NCI-H82 (cell line): ENCODE measurements at places on chromosomes 16 and 17.
A peak's percentile ranks its signal among the peaks of the same experiment; 100 is the strongest.

- DNase-seq = no peak
These were observed 88.0 kb downstream of the CMIP start for GRCh38 chr16:81532491-81533174.

DNA sequence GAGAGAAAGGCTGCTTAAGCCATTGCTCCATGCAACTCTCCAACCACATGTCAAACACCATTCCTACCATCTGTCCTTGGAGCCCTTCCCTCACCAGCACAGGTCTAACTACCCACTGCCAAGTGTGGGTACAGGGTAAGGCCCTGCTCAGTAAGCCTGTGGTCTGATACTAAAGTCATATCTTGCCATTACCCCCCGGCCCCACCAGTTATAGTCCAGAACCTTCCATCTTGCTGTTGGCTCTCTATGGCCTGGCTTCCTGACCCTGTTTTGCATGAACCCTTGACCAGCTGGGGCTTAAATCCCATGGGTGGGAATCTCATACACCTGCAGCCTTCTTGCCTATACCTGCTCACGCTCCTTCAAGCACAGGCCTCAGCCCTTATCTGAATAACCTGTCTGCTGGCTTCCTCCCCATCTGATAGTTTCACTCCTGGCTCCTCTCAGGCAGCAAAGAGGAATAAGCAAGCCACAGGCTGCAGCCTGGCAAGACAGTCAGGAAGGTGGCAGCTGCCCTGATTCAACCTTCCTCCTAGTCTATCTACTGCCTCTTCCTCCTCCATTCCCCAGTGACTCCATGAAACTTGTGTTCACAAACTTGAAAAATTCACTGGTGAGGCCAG lies 64.1 kb downstream of the ZFHX3 start:
- DNase-seq = no peak

- DNase-seq = no peak
These were observed 16.2 kb upstream of the PVALEF start for GRCh38 chr17:81148986-81149533.

DNA sequence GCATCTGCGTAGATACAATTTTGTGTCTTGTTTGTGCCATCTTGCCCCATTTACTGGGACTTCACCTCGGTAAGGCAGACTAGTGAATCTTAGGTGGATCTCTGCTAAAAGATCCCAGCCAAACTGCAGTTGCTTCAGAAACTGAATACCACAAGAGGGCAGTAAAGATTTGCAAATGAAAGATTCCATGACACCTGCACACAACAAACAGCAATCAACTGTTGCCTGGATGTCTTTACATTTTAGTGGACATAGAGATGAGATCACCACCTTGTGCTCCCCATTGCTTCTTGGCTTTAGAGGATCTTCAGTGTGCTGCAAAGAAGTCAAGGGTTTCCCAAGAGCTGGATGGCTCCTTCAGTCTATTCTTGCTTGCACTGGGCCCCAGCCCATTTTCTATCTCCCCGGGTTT lies 119.2 kb upstream of the CACNG5 start:
- peak; percentile 85 for DNase-seq

- no peak for DNase-seq
These were observed 19.8 kb downstream of the CPD start for GRCh38 chr17:30398328-30399041.

GRCh38 chr17:83117583-83117982 lies 38.2 kb downstream of the METRNL start:
- DNase-seq = no peak

DNA sequence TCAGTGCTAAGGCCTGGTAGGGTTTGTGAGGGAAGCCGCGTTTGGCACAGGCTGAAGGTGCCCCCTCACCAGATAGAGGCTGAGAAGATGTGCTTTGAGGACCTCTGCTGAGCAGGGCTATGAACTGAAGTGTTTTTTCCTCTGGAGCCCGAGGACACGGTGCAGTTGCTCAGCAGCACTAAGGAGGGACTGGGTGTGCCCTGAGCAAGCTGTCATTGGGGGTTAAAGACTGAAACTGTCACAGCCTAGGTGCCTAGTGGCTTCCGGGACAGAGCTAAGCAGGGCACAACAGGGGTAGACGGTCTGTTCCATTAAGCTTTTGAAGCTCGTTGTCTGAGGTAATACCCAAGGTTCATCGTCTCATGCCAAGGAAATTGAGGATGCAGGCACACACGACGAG lies 24.8 kb upstream of the ASGR2 start:
- no peak for DNase-seq
